Endothelial cell of coronary artery (primary cell): ENCODE measurements at places on chromosomes 5 and 9. TPM values are rescaled to one million over a fixed set of nuclear protein-coding genes. Genes with fewer than 3 reads are reported as not detected.

SLC22A5 gene
- total RNA-seq, result 1.7 and 3.9 TPM in 2 replicates

TEX48 gene
- total RNA-seq, result not detected in 2 replicates

KIF12 gene
- 0.18 TPM in 1 of 2 replicates, not detected in the other for total RNA-seq

OGN gene
- total RNA-seq, result under 0.01 TPM in 1 of 2 replicates, not detected in the other

SMIM3 gene
- 2.7 and 8.5 TPM in 2 replicates for total RNA-seq

TRIP13 gene
- total RNA-seq, result 12.8 and 34.1 TPM in 2 replicates

SHB gene
- total RNA-seq, result 13.2 and 28.9 TPM in 2 replicates

NDST1 gene
- 39.4 and 62.3 TPM in 2 replicates for total RNA-seq

KCNMB1 gene
- total RNA-seq, result 0.54 and 0.66 TPM in 2 replicates

DRD1 gene
- not detected in 2 replicates for total RNA-seq

SPZ1 gene
- total RNA-seq, result not detected in 2 replicates

PKD2L2 gene
- not detected in 2 replicates for total RNA-seq
